ENCODE measurements at places on chromosomes 2 and 18. TPM values are rescaled to one million over a fixed set of nuclear protein-coding genes. Genes with fewer than 3 reads are reported as not detected.

The CTNNA2 gene
- not detected for total RNA-seq

- peaks cover under 1% of the 10 kb centered on the region for H3K27me3 ChIP-seq
- H3K36me3 ChIP-seq = no peaks in the 10 kb centered on the region
- no peak for DNase-seq
- H3K4me3 ChIP-seq = no peak overlapping the region
- no peak overlapping the region for H3K27ac ChIP-seq
Measured at GRCh38 chr18:48170651-48171050, 238.5 kb downstream of the ZBTB7C start.

- no peaks in the 10 kb centered on the region for H3K4me1 ChIP-seq
- H3K27ac ChIP-seq = no peak overlapping the region
- no peak for DNase-seq
- no peaks in the 10 kb centered on the region for H3K36me3 ChIP-seq
- H3K27me3 ChIP-seq = peaks cover 4% of the 10 kb centered on the region
Measured at GRCh38 chr18:10245031-10245845, 209.2 kb upstream of the APCDD1 start.

- H3K4me1 ChIP-seq = peaks cover 3% of the 10 kb centered on the region
- H3K4me3 ChIP-seq = no peak overlapping the region
- no peak for DNase-seq
Measured at GRCh38 chr2:217330647-217331046, 470.8 kb upstream of the TNP1 start.

- H3K27ac ChIP-seq = no peak overlapping the region
- no peak for DNase-seq
- H3K4me1 ChIP-seq = no peaks in the 10 kb centered on the region
- no peaks in the 10 kb centered on the region for H3K36me3 ChIP-seq
Measured at GRCh38 chr2:118249531-118249930, 161.3 kb downstream of the INSIG2 start.

The LINC00305 gene
- not detected for total RNA-seq

DNA sequence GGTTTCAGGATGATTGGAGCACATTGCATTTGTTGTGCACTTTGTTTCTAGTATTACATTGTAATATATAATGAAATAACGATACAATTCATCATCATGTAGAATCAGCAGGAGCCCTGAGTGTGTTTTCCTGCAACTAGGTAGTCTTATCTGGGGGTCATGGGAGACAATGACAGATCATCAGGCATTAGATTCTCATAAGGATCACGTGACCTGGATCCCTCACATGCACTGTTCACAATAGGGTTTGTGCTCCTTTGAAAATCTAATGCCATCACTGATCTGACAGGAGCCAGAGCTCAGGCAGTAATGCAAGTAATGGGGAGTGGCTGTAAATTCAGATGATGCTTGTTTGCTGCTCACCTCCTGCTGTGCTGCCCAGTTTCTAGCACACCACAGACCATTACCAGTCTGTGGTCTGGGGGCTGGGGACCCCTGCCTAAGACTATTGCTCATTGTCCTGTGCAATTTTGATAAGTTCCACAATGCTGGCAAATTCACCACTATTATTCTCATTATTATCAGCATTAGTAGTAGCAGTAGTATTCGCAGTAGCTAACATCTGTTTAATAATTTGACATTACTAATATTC, 428.7 kb upstream of the TNP1 start:
- H3K27me3 ChIP-seq = no peaks in the 10 kb centered on the region
- DNase-seq = no peak
- H3K36me3 ChIP-seq = no peaks in the 10 kb centered on the region
- no peak overlapping the region for H3K4me3 ChIP-seq

GRCh38 chr18:24790347-24790746, 329.9 kb downstream of the HRH4 start:
- H3K27me3 ChIP-seq = peaks cover 2% of the 10 kb centered on the region
- peaks cover 5% of the 10 kb centered on the region for H3K4me1 ChIP-seq
- DNase-seq = no peak
- H3K27ac ChIP-seq = no peak overlapping the region
- H3K36me3 ChIP-seq = no peaks in the 10 kb centered on the region
